MM.1S (cell line): ENCODE measurements at places on chromosomes 11 and 22.
A peak's percentile ranks its signal among the peaks of the same experiment; 100 is the strongest.

DNA sequence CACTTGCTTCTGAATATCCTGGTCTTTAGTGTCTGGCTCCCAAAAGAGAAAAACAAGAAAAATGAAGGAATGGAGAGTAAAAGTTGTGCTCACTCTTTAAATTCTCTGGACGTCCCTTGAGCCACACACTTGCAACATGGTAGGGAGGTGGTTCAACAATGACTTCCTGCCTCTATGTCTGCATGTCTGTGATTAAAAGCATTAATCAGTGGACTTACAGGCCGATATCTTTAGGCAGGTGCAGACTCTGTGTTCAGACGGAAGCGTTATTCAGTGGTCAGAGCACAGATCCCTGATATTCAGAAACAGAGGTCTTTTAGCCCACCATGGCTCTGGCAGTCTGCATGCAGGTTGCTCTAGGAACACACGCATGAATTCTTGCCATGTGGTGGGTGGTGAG is 1920.0 kb upstream of the RAG2 start:
- no peak for DNase-seq

GRCh38 chr22:36192542-36192941 is 9.1 kb downstream of the APOL4 start:
- no peak for DNase-seq

DNA sequence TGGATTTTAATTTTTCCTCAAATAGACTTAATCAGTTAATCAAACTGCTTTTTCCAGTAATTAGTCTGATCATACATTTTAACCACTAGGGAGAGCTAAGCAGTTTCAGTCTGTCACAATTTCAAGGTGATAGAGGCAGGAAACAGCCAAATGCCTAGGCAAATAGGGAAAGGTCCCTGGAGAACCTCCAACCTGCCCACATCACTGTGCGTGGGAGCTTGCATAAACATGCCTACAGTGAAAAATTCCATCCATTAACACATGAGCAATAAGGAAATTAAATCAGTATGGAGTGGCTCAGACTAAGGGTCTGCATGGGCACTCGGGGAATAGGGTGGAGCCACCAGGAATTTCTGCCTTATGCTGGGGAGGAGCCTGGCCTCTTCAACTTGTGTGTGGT is 74.6 kb downstream of the AASDHPPT start:
- no peak for DNase-seq

GRCh38 chr11:27403195-27403594 is 40.2 kb upstream of the CCDC34 start:
- no peak for DNase-seq

GRCh38 chr11:1640076-1640946 is 10.7 kb downstream of the KRTAP5-5 start:
- DNase-seq = peak; percentile 18

DNA sequence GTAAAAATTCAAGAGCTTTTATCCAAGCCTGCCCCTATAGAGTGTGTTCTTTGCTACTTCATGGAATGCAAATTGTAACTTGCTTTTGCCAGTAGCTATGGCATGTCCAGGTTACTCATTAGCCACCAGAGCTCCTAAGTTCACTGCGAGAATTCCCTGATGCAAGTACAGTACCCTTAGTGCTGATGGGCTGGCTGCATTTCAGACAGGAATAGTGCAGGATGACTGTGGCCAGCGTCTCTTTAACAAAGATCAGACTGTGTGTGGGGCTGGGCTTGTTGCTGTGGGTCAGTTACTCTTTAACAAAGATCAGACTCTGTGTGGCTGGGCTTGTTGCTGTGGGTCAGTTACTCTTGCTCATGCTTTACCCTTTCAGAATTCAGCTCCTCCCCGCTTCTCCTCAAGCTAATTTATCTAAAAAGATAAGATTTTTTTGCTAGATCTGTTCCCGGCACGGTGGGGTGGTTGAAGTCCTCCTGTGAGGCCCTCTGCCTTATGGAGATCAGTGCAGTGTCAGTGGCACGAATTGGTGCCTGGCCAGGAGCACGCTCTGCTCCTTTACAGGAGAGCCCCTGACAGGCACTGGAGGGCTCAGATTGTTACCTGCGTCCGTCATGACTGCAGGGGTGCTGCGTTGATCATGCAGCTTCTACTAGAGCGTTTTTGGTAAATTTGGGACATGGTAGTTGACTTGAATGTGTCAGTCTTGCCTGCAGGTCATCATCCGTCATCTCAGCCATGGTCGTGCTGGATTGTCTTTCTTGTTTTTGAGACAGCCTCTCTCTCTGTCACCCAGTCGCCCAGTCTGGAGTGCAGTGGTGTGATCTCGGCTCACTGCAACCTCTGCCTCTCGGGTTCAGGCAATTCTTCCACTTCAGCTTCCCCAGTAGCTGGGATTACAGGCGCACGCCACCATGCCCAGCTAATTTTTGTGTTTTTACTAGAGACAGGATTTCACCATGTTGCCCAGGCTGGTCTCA is 27.0 kb downstream of the AP2A2 start:
- DNase-seq = no peak

DNA sequence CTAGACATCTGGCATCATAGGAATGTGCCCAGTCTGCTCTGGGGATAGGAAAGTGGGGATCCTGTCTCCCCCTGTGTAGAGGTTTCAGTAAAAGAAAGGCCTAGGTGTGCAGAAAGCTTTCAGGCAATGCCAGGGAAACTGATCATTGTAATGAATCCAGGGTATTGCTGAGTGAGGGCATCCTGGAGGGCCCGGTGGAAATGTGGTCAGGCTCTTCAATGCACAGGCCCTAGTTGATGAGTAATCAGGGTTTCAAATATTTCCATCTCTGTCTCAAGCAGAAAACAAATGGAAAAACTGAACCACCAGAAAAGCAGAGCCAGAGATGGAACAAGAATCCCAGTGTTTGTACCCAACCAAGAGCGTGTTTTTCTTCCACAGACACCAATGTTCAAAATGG is 2.0 kb downstream of the CD3E start:
- no peak for DNase-seq

- no peak for DNase-seq
Measured at GRCh38 chr22:30325065-30325720, 1.5 kb downstream of the TBC1D10A start.

DNA sequence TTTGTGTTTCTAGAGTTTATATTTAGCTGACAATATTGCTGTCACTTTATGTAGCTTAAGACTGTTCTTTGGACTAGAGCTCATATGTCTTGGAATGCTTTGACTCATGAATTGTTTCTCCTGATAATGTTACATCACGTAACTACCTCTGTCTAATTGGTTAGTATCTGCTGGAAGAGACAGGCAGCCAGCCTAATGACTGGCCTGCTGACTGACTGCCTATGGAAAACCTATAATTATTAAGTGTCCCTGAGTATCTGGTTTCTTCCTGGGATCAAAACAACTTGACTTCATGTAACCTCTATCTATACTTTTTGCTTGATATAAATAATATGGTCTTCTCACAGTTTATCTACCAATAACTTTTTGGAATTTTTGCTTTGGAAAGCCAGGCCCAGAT is 9.4 kb downstream of the SOX6 start:
- DNase-seq = no peak

GRCh38 chr11:85976525-85976924 is 92.4 kb downstream of the PICALM start:
- no peak for DNase-seq

GRCh38 chr11:67417425-67417824 is 1.9 kb downstream of the CARNS1 start:
- no peak for DNase-seq

DNA sequence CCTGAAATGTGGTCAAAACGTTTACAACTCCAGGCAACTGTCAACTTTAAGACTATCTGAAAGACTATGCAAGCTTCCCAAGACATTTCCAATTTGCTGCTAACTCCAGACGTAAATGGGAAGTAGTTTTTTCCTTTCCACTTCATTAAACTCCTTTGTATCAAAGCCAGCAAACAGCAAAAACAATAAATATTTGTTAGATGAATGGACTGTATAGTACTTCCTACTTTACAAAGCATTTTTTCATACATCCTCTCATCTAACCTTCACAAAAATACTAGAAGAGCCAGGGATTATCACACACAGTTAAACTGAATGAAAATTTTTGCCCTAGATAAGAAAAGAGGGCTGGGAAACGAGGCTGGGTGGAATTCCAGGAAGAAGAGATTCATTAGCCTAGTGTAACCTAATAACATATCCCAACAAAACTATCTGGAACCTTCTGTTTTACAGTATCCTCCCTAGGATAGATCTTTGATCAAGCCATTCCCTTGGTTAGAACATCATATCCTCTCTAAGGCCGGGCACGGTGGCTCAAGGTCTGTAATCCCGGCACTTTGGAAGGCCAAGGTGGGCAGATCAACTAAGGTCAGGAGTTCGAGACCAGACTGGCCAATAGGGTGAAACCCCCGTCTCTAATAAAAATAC is 10.4 kb downstream of the NUP98 start:
- no peak for DNase-seq

- DNase-seq = no peak
Measured at GRCh38 chr22:29300467-29300806, 6.0 kb upstream of the GAS2L1 start.
